ENCODE measurements at places on chromosomes 2 and 18.

DNA sequence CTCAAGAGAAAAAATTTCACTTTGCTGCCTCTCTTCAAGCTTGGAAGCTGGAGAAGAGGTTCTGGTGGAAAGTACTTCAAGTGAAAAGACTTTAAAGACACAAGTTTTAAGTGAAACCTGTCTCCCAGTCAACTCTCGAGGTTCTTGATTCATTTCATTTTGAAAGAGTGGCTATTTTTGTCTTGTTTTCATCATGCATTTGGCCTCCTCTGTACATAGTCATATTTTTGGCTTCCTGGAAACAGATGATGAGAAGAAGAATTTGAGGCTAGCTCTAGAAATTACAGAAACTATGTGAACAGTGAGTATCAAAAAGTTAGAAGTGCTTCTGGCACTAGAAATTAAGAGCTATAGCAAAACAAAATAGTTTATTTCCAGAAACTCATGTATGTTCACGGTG, 124.8 kb downstream of the DTNA start:
- no peak for DNase-seq

DNA sequence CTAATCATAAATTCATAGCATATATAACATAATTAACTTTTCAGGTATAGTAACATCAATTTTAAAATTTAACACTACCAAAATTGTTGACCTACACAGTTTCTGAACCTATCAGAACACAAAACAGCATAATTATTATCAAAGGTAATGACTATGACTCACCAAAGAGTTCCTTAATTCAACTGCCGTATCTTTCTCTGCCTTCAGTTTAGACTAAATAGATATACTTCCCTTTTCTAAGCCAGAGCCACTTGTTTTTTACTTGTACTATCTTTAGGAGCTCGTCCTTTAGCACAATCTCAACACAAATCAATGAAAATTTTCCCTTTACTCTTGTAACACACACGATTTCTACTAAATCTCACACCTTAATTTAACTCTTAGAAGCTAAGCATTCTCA, 54.4 kb downstream of the CCDC88A start:
- DNase-seq = no peak

DNA sequence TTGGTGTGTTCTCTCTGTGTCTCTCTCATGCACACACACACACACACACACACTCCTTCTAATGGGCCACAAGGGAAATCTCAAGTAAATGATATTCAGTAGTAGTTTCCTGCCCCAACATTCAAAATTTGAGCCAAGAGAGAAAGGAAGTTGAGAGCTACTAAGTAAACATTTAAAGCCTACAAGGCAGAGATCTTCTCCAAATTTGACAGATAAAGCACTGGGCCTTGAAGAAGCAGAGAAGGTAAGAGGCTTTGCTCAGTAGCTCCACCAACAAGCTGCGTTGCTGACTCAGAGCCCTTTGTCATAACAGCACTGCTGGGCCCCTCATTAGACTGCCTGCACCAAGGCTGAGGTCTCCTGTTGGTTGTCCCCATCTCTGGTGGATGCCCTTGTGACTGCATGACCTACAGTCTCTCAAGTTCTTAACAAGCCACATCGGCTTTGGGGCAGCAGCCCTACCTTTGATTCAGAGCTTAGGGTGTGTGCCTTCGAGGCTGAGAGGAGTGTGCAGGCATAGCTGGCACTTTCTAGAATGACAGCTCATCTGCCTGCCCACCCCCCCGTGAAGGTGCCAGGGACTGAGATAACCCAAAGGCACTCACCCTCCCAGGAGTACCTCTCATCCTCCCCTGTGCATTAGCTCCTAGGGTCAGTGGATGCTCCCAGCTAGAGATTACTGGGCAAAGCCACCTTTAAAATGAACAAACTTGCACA, 32.3 kb upstream of the NEB start:
- DNase-seq = no peak

GRCh38 chr18:48942554-48943261, 8.1 kb downstream of the SMAD7 start:
- no peak for DNase-seq

- no peak for DNase-seq
Observed at GRCh38 chr2:211127501-211127900, 571.1 kb downstream of the CPS1 start.

- DNase-seq = no peak
Observed at GRCh38 chr2:135925571-135925970, 49.3 kb upstream of the MCM6 start.

- DNase-seq = no peak
Observed at GRCh38 chr2:107634172-107634571, 192.5 kb upstream of the RGPD4 start.

GRCh38 chr2:2296400-2296799, 34.7 kb downstream of the MYT1L start:
- no peak for DNase-seq

GRCh38 chr2:95366514-95366913, 36.0 kb upstream of the FAHD2A start:
- DNase-seq = no peak

- DNase-seq = no peak
Observed at GRCh38 chr18:25175558-25176517, 176.1 kb downstream of the ZNF521 start.

DNA sequence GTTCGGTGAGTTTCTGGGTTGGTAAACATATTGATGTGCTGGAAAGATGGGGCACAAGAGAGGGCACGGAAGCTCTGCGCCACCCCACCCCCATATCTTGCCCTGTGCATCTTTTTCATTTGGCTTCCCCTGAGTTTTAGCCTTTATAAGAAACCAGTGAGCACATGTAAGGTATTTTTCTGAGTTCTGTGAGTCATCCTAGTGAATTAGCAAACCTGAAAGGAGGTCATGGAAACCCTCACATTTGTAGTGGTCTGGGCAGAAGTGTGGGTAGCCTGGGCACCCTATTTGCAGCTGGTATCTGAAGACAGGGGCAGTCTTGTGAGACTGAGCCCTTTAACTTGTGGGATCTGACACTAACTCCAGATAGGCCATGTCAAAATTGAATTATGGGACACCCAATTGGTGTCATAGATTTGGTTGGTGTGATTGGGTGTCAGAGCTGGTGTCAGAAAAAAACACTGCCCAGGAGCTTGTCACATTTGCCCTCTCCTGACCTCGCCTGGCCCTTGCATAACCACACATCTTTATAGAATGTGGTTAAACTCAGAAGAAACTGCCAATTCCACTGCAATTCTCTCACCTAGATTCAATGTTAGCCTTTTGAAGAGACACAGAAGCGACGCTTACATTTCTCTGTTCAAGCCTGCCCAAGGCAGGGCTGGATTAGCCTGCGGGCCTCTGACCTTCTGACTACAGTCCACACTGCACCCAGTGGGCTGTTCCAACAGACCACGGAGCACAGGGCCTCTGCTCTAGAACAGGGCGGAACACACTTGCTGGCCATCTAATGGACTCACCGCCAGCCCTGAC, 12.0 kb upstream of the GALM start:
- DNase-seq = no peak

- no peak for DNase-seq
Observed at GRCh38 chr2:142710336-142710735, 167.1 kb upstream of the KYNU start.

- no peak for DNase-seq
Observed at GRCh38 chr2:16127958-16128357, 187.6 kb downstream of the MYCN start.

DNA sequence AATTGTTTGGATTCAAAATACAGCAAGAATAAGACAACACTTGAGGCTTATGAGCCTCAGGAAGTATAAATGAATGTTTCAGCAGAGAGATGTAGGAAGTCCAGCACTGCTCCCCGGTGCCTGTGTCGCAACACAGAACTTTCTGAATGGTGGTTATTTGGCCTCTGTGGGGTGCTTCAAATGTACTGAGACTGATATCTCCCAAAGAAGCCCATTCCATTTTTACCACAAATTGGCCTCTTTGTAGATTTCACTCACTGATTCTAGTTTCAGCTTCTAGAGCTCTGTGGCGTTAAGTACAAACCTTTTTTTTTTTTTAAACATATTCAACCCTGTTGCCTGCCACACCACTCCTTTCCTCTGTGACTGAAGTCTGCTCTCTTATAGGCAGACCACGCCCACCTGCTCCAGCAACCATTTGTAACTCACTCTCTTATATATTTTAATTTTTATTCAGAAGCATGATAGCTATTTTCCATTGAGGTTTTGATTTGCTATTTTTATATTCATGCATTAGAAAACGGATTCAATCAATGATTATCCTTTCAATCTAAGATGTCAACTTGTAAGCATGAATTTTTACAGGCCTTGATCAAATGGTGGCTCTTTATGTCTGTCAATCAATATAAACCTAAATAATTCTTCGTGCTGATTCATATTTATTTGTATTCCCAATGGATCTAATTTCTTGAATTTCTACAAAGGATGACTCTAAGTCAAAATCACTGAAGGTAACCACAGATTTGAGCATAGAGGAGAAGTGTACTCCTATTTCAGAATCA, 277.1 kb upstream of the CCDC68 start:
- DNase-seq = no peak

DNA sequence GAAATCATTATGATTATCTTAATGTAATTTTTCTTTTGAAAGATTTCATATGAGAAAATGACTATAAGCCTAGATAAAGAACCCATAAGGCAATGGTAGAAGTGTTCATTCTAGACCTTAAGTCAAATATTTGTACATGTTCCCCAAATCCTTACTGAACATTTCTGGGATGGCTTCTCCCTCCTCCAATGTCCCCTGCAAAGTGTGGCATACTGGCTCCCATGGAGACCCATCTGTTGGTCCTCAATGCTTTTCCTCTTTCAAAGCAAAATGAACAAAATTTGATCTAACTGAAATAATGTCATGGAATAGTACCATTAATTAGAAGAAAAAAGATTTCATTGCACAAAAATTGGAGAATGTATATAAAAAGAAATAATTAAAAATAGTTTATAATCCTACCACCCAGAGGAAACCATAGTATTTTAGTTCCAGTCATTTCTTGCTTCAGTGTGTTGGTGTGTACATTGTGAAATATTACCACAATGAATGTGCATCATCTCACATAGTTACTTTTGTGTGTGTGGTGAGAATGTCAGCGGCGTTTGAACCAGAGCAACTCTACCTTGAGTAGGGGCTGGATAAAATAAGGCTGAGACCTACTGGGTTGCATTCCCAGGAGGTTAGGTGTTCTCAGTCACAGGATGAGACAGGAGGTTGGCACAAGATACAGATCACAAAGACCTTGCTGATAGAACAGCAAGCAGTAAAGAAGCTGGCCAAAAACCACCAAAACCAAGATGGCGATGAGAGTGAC, 181.3 kb downstream of the UXS1 start:
- DNase-seq = no peak

DNA sequence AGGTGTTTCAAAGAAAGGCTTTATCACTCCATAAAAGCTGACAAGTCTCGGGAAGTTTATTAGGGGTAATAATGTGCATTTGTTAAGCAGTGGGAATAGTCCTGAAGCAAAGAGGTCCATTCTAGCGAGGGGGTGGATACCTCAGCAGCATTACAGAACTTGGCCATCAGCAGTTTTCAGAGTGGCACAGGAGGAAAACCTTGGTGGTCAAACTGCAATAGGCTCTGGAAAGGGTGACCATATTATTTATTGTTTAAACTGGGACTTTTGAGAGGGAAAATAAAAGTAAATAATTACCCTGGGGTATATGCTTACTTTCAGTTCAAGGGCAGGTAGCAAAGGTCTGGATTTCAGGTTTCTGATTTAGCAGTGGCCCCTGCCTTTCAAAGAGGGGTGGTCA, 115.5 kb upstream of the KLHL14 start:
- no peak for DNase-seq

DNA sequence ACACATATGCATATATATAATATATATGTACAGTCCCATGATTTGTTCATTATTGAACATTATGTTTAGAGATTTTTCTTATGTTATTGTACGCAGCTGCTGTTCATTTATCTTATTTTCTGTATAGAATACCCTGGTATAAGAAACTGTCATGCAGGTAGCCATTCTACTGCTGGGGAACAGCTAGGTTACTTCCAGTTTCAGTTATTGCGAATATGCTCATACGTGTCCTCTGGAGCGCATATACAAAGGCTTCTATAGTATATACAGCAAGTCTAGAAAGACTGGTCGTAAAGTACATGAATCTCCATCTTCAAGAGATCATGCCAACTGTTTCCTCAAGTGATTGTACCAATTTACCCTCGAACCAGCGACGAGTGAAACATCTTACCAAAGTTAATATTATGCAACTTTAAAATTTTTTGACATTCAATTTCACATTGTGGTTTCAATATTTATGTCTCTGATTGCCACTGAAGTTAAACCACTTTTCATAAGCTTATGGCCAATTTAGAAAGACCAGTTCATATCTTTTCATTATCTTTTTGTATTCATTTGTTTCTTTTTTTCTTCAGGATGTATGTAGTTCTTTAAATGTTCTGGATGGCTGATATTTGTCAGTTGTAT, 53.5 kb downstream of the RDH14 start:
- DNase-seq = no peak

DNA sequence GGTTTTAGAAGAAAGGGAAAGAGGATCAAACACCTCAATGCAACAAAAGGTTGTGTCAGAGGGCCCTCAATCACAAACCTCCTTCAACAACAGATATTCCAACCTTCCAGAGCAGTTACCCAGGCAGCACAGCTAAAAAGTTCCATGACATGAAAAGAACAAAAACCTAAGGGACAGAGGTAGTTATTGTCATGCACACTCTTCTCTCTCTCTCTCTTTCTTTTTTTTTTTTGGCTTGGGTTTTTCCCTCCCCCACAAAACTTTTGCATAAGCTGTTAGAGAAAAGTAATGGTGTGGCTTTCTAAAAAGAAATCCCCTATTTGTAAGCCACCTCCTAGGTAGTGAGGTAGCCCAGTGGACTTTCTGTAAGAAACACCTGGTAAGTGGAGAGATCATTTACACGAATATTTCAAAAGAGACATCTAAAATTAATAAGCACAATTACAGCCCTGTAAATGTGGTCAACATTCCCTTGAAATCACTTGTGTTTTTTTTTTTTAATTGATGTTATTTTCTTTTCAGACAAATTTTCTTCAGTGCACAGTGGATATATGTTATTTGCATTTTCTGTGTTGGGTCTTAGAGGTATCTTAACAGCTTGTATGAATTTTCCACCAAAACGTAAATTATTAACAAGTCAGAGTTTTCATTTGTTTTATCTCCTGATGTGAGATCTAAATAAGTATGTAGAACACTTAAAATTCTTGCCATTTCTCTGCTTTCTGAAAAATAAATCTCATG, 48.4 kb downstream of the ZEB2 start:
- no peak for DNase-seq

DNA sequence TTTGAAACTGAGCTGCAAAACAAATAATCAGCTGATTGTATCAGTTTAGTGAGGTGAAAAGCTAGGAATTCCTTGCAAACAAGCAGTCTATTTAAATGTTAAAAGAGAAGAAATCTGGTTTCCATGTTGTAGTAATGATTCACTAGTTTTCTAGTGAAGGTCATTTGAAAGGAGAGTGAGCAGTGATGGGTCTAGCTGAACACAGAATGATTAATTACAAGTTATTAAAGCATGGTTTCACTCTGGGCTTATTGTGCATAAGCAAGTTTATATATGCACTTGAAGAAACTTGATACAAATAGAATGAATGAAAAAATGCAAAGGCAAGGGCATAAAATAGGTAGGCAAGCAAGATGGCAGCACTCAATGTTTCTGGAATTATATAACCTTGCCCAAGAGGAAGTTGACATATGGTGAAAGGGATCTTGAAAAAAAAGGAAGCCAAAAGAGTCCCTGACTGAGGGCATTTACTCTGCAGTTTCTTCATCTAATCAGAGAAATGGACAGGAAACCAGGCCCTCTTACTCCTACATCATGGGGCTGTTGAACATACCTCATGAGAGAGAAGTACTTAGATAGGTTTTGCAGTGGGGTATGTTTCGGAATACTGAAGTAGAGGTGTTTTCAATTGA, 53.2 kb downstream of the PLCL1 start:
- no peak for DNase-seq

GRCh38 chr18:49678440-49678839, 116.6 kb downstream of the LIPG start:
- no peak for DNase-seq

GRCh38 chr18:47204908-47205522, 28.9 kb upstream of the IER3IP1 start:
- DNase-seq = no peak
